Epithelial cell of proximal tubule (primary cell): ENCODE measurements at places on chromosomes 12 and 14.
A peak's percentile ranks its signal among the peaks of the same experiment; 100 is the strongest.

DNA sequence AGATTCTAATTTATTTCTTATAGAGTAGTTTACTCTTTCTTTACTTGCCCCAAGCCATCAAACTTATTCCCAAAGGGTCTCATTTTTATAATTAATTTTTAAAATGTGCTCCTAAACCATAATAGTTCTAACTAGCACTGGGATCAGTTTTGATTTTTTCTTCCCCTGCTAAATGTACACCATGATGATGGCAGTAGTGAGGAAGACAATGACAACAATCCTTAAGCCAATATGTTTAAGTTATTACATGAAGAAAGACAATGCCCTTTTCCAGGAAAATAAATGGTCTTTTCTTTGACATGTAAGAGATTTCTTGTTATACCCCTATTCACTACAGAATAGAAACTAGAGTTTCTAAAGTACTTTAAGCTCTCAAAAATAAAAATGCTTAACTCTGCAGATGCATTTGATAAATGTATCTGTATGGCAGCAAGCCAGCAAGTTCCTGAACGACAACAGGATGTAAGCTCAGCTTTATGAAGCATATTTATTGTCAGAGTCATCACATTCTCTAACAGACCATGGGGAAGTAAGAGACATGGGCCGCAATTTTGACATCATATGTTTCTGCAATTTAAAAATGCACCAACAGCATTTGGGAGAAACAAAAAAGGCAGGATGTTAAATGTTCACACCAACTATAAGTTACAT, 36.0 kb upstream of the SNX6 start:
- DNase-seq = no peak

- DNase-seq = peak; percentile 25
Observed at GRCh38 chr14:51327376-51327775, 87.3 kb downstream of the TMX1 start.

- no peak for DNase-seq
Observed at GRCh38 chr12:90124914-90125313, 416.3 kb upstream of the ATP2B1 start.

GRCh38 chr12:80441921-80442320, 2.1 kb upstream of the PTPRQ start:
- DNase-seq = no peak

DNA sequence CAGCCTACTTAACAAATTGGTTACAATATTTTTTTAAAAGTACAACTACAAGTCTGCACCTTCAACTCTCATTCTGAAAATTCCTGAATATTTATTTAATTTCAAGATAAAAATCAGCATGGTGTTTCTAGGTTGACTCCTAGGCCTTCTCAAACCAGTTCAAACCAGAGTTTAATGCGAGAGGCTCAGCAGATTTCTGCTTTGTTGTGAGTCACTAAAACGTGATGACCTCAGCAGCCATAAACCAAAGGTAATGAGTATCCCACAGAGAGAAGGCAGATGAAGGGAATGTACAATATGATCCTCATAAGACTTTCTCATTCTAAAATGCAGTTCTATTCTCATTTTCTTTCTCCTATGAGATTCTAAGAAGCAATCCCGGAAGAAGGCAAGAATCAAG, 1.5 kb downstream of the PRDM4 start:
- peak; percentile 79 for DNase-seq

GRCh38 chr14:104563742-104564615, 15.6 kb upstream of the C14orf180 start:
- DNase-seq = no peak

DNA sequence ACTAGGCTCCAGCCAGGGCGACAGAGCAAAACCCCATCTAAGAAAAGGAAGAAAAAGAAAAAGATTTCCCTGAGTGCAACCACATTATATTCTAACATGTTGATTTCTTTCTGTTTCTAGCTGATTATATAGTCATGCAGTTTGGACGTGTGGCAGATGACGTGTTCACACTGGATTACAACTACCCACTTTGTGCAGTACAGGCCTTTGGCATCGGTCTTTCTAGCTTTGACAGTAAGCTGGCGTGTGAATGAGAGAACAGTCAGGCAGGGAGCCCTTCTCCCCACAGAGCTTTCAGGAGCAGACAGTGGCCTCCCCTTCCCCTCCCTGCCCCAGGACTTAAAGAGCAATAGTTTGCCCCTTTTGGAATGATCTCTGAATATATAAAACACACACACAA, 20.0 kb upstream of the TEAD4 start:
- DNase-seq = no peak

DNA sequence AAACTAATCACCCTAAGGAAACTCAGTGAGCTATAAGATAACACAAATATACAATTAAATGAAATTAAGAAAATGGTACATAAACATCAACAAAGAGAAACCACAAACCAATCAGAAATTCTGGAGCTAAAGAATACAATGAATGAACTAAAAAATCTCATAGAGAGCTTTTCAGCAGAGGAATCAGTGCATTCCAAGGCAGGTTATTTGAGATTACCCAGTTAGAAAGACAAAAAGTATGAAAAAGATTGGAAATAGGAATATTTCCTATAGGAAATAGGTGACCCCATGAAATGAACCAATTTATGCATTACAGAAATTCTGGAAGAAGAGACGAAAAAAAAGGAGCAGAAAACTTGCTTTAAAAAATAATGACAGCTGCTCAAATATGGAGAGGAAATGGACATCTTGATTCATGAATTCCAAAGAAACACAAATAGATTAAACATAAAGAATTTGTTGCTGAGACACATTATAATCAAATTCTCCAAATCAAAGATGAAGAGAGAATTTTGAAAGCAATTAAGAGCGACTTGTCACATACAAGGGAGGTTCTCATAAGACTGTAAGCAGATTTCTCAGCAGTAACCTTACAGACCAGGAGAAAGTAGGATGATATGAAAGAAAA, 90.7 kb downstream of the RERGL start:
- DNase-seq = no peak

DNA sequence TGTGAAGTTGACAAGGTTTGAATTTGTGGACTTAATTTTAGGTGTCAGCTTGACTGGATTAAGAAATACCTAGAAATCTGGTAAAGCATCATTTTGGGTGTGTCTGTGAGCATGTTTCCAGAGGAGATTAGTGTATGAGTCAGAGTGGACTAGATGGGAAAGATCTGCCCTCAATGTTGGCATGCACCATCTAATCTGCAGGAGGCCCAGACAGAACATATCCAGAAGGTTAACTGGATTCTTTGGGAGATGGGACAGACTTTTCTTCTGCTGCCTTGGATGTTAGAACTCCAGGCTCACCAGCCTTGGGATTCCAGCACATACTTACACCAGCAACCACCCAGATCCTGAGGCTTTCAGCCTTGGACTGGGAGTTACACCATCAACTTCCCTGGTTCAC, 14.1 kb downstream of the SGPP1 start:
- no peak for DNase-seq

DNA sequence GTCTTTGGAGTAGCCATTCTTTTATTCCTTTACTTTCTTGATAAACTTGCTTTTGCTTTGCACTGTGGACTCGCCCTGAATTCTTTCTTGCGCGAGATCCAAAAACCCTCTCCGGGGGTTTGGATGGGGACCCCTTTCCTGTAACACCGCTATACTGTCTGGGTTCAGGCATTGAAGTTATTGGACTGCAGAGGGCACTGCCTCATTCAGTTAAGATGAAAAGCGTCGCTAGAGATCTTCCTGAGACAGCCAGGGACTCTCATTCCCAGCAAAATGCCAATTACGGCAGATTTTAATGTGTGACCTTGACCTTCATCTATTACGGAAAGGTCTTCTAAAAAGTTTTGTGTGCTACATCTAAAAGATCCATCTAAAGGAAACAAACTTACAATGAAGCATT, 17.3 kb upstream of the RIMKLB start:
- DNase-seq = no peak

DNA sequence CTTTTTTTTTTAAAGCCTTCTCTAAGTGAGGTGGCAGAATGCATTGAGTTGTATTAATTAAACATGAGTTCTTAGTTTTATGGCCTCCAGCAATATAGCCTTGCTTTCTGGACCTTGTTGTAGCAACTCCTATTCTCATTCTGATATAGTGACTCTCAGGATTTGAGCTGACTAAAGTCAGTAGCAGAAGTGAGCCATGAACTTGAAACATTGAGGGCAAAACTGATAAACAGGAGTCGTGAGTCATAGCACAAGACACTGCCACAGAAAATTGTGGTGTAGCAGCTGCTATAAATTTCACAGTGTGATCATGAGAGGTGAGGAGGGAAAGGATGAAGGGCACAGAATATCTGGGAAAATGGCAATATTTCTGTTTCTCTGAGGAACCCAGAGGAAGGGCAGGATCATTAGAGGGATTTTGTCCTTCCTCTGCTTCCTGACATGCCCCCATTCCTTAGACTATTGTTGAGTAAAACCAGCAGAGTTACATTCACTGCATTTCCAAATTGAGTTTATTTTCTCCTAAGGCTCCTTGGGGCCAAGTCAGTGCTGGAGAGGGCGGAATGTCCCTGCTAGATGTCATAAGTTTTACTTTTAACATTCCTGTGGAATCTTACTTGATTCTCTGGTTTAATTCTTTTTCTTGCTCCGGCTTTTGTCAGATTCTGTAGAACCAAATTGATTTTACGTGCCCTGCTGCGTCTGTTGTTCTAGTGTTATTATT, 7.5 kb downstream of the KLRG1 start:
- peak; percentile 9 for DNase-seq

GRCh38 chr12:2547273-2548044, 247.3 kb upstream of the FKBP4 start:
- no peak for DNase-seq
